ENCODE measurements at places on chromosomes 7 and 10.

GRCh38 chr10:129864601-129865126 lies 99.4 kb downstream of the EBF3 start:
- no peak for DNase-seq

- no peak for DNase-seq
These were observed 5.1 kb downstream of the CCDC71L start for GRCh38 chr7:106655703-106656498.

DNA sequence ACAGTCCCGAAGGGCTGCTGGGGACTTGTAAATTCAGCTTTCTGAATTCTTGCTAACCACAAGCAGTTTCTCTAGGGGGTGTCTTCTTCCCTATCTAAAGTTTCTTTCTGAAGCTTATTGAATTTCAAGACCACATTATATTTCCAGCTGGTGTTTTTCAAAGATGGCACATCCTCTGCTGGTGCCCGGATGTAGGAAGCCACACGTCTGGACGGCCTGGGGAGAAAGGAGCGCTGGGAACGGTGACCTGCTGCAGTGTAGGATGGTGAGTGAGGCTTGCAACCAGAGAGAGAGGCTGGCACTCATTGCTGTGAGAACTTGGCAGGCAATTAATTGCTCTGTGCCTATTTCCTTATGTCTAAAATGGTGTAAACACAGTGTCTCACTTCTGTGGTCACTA lies 776.4 kb downstream of the TYW1 start:
- no peak for DNase-seq

- no peak for DNase-seq
These were observed 16.2 kb upstream of the MTPAP start for GRCh38 chr10:30365278-30365677.

- no peak for DNase-seq
These were observed 45.8 kb downstream of the DGKI start for GRCh38 chr7:137801003-137801402.

DNA sequence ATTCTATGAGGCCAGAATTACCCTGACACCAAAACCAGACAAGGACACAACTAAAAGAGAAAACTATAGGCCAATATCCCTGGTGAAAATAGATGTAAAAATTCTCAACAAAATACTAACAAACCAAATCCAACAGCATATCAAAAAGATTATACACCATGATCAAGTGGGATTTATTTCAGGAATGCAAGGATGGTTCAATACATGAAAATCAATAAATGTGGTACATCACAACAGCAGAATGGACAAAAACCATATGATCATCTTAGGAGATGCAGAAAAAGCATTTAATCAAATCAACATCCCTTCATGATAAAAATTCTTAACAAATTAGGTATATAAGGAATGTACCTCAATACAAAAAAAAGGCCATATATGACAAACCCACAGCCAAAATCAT lies 5.6 kb upstream of the SCART1 start:
- no peak for DNase-seq

DNA sequence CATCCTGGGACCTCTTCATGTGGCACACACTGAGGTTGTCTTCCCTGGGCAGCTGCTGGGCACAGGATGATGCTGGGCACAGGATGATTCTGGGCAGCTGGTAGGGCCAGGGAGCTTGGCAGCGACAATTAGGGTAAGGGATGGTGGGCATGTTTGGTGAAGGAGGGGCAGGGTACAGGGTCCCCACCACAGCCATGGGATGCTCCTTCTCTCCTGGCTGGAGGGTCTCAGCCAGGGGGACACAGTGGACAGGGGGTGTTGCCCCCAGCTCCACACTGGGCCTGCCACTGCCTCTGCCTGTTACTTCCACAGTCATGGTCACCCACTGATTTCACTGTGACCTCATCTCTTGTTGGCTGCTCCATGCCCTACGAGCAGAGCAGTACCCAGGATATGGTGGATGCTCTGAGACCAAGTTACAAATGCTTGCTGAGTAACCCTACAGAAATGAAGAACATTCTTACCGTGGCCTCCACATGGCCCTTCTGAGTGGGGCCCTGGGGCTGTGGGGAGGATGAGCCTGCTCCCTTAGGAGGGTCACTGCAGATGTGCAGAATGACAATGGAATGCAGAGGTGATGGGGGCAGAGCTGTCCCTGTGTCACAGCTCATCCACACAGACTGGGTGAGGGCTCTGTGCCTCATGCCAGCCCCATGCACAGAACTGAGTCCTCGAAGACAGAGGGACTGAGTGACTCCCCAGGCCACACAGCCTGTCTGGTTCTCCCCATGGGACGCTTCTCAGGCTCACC lies 28.4 kb upstream of the RET start:
- no peak for DNase-seq

DNA sequence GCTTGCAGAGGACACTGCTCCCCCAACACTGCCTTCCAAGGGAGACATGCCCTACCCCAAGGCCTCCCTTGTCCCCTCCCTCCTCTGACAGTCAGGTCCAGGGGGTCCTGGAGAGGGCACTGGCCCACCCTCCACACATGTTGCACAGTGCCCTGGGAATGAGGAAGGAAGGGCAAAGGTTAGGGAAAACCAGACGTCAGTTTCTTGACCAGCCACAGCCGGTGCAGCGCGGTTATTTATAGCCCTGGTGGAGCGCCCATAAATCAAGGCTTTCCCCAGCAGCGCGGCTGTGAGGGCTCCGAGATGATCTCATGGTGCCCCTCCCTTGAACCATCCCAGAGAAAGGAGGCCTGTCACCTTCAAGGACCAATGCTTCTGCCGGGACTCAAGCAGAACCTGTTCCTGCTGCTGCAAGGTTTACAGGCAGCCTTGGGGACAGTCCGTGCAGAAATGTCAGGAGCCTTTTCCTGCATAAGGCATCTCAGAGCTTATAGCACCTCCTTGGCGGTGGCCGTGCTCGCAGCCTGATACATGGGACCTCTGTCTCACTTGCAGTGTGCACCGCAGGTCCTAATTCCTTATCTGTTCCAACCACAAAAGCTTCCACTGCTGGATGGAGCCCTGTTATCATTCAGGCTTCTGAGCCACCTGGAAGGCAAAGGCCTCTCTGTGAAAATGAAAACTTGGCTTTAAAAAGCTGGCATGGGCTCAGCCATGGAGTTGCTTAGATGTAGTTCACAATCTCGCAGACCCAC lies 127.3 kb downstream of the LHPP start:
- no peak for DNase-seq

- DNase-seq, result no peak
These were observed 290.8 kb upstream of the PCDH15 start for GRCh38 chr10:55091691-55092328.

- DNase-seq, result no peak
These were observed 112.2 kb upstream of the GALNT17 start for GRCh38 chr7:71019706-71020105.

GRCh38 chr7:98193474-98194180 lies 17.6 kb upstream of the BHLHA15 start:
- DNase-seq, result no peak

- DNase-seq, result no peak
These were observed 5.8 kb downstream of the TAS2R39 start for GRCh38 chr7:143188994-143189393.

Data from stimulated activated CD8-positive, alpha-beta memory T cell treated with anti-CD3 and anti-CD28 coated beads, Interleukin-2, amount 100 ng/mL, for 1 hour (primary cell).